ENCODE measurements at places on chromosomes 11 and 22.

DNA sequence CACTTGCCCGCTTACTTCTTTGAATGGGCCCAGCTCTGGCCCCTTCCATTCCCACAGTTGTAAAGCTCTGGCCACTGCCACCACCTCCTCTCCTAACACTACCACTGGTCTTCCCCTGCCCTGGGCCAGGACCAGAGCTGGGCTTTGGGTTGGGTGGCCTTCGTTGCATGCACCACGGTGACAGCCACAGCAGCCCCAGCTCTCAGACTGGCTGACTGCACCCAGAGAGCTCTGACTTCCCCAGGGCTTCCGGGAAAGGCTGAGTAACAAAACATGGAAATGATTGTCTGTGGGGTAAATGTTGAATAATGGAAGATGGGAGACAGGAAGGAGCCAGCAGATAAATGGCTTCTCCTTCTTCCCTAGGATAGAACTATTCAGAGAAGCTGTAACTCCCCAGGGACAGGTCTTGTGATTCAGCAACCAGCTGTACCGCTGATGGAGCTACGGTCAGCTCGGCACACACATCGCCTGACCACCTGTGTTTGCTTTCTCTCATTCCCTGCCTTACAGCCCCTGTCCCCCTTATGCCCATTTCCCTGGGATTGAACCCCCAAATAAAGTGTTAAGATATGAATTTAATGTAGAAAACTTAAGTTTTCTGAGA, 27.6 kb downstream of the SCN4B start:
- DNase-seq = no peak

- no peak for DNase-seq
These were observed 52.1 kb upstream of the TCF20 start for GRCh38 chr22:42322562-42322926.

GRCh38 chr22:24053481-24054226, 42.5 kb downstream of the CABIN1 start:
- DNase-seq = no peak

DNA sequence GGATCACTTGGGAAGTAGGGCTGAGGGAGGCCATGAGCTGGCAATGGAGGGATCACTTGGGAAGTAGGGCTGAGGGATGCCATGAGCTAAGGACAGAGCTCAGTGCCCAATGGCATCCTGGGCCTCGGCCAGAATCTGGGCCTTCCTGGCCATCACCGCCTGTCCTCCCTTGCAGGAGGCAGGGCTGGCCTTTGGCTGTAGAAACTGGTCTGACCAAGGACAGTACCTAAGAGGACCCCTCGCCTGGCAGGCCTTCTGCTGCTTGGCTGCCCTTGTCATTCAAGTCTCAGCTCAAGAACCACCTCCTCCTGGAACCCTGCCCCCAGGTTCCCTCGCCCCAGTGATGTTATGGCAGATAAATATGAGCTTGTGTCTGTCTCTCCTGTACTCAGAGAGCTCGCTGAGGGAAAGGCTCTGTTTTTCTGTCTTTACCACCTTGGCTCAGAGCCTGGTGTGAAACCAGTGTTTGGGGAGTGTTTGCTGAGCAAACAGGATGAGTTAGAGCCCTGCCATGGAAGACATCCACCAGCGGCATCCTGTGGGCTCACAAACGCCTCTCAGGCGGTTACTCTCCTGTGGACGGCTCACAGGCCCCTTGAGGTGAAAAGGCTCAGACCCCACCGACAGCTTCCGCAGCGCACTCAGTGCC, 19.3 kb upstream of the RASL10A start:
- no peak for DNase-seq

GRCh38 chr11:66920978-66921784, 37.0 kb downstream of the PC start:
- DNase-seq = no peak

DNA sequence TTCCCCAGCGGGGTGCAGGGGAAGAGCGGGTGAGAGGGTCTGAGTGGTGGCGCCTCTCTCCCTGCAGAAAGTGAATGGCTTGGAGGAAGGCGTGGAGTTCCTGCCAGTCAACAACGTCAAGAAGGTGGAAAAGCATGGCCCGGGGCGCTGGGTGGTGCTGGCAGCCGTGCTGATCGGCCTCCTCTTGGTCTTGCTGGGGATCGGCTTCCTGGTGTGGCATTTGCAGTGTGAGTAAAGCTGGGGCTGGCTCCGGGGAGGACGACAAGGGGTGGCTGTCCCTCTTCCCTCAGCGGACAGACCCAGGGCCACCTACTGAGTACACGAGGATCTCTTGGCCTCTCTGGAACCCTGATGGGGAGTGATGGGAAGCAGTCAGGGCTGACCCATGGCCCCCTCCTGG, 28.5 kb downstream of the ST14 start:
- DNase-seq = no peak

DNA sequence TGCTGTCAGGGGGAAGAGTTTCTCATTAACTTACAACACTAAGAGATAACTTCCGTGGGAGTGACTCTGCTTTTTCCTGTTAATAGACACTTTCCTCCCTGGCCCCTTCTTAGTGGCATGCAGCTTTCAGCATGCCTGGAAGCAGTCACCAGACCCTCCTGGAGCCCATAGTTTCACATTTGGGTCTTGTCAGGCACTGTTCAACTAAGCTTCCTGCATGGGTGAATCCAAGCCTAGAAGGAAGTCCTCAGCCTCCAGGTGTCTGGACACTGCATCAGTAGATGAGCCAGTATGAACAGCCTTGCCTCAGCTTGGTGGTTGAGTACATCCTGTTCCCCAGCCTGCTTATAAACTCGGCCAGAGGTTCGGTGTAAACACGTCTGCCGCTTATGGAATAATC, 68.1 kb downstream of the PPP6R3 start:
- no peak for DNase-seq

DNA sequence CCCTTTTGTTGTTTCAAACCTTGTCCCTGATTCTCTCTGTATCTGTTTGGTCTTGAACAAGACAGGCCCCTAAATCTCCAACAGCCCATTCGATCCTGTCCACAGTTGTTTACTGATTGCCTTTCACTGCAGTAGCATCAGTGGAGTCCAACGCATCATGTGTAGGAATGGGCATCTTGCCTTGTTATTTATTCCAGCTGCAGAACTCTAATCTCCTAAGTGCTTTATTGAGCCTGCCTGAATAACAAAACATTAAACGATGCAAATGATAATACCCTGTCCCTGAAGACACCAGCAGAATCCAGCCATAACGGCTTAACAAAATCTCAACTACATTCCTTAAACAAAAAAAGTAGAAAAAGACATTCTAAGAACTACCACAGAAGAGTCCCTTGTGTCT, 50.1 kb downstream of the SLC35F2 start:
- DNase-seq = no peak

GRCh38 chr11:47243454-47243853, 5.2 kb downstream of the ACP2 start:
- DNase-seq = no peak

DNA sequence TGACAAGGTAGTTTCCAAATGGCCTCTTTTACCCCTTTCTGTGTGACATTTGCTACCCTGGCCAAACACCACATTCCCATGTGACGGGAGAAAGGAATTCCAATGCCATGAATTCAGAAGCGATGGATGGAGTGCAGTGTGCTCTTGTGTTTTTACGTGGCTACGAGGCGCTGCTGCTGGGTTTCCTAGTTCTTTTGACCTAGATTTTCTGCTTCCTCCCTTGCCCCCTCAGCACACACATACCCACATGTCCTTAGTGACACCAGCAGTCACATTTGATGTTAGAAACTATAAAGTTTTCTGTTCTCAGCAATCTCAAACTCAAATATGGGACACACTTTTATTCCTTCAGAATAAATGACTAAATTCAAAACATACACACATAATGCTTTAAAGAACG, 7.8 kb upstream of the TMA7B start:
- DNase-seq = no peak

- peak; percentile 91 for DNase-seq
These were observed 12.7 kb downstream of the DUSP8 start for GRCh38 chr11:1559111-1559951.

DNA sequence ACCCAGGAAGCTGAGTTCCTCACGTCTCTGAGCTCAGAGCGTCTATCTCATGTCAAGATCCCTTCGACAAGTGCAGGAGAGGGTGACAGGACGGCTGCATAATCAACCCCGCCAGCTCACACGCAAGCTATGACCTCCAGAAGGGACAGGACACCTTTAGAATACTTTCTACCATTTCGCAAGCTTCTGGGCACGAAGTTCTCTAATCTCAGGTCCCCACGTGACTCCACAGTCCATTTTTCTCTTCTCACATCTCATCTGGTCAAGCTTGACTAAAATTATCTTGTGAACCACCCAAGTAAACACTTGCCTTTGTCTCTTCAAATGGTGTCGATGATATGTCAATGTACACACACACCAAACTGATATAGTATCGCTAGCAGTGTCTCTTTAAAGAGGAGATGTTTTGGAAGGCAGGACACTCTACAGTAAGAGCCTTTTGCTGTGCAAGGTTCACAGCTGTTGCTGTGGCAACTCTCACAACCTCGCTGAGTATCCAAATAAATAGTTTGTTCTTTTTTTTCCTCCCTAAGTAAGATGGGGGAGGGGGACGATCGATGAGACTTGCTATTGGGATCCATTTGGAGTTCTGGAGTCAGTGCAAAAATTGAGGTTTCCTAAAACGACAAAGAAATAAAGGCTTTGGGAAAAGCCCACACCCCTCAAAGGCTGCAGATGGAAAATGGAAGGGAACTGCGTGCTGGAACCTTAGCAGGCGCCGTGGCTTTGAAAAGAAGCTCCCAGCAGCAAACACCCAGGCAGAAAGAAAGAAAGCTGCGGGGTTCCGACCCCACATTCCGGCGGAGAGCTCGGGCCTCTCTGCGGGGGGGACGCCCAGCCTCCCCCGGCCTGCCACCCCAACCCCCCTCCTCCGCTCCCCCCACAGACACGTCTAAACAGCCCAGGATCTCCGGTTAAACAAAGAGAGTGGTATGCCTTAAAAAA, 215.4 kb upstream of the UBASH3B start:
- DNase-seq = no peak

DNA sequence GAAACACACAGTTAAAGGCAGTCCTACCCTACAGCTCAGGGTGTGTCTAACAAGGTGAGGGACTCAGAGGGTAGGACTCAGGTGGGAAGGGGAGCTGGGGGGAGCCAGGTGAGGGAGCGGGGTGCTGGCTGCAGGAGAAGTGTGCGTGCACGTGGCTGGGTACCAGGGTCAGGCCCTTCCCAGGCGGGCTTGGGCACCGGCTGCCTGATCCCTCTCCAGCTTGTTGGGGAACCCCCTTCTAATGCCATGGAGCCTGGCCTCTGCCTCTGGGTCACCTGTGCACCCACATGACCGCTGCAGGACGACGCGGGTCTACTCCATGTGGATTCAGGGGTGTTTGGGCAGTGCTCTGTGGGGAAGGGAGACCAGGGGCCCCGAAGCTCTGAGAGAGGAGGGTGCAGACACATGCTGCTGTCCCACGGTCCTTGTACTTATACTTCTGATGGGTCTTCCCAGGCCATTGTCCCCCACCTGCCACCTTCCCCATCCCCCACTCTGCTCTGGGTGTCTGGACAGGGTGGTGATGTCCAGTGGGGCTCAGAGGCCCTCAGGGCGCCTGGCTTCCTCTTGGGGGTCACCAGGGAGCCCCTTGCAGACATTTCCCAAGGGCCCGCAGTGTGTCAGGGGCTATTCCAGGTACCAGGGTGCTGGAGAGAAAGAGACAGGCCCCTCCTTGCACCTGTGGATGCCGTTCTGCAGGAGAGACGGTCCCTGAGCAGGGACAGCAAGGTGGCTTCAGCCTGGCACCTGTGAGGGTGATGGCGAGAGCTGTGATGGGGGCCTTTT, 10.4 kb upstream of the MRGPRD start:
- no peak for DNase-seq

DNA sequence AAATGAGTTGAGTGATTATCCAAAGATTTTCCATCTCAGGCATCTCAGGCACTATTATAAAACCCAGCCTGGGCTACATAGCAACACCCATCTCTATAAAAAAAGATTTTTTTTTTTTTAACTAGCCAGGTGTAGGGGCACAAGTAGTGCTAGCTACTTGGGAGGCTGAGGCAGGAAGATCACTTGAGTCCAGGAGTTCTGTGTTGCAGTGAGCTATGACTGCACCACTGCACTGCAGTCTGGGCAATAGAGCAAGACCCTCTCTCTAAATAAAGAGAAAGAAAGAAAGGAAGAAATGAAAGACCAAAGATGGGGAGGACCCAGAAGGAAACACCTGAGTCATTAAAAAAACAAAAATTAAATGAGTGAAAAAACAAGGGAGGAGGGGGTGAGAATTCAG, 14.1 kb downstream of the RSF1 start:
- no peak for DNase-seq
